SK-N-SH treated with all-trans-retinoic acid at 6 μM for 48 hours (cell line): ENCODE measurements at places on chromosomes 11 and 22.

DNA sequence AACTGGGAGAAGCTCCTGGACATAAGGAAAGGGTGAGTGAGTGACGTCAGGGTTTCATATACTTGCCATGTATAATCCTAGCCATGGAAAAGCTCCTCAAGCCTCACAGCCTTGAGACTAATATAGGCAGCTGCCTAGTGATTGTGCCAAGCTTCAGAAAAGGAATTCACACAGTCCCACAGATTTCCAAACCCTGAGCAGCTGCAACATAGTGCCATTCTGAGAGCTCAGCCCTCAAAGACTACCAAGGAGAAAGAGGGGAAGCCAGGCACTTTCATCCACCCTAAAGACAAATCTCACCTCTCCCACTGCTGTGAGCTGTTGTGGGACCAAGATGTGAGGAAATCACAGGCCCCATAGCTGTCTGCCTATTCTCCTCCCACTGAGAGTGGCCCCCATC lies 707.9 kb upstream of the ANO5 start:
- ATAC-seq, result no peak

- ATAC-seq, result no peak
These were observed 263.0 kb downstream of the OPCML start for GRCh38 chr11:133269267-133269666.

GRCh38 chr11:113168354-113169342 lies 145.7 kb upstream of the TTC12 start:
- no peak for ATAC-seq

- no peak for ATAC-seq
These were observed 62.3 kb downstream of the BTG4 start for GRCh38 chr11:111449696-111450479.

GRCh38 chr22:25070956-25071355 lies 118.4 kb downstream of the KIAA1671 start:
- ATAC-seq, result no peak

DNA sequence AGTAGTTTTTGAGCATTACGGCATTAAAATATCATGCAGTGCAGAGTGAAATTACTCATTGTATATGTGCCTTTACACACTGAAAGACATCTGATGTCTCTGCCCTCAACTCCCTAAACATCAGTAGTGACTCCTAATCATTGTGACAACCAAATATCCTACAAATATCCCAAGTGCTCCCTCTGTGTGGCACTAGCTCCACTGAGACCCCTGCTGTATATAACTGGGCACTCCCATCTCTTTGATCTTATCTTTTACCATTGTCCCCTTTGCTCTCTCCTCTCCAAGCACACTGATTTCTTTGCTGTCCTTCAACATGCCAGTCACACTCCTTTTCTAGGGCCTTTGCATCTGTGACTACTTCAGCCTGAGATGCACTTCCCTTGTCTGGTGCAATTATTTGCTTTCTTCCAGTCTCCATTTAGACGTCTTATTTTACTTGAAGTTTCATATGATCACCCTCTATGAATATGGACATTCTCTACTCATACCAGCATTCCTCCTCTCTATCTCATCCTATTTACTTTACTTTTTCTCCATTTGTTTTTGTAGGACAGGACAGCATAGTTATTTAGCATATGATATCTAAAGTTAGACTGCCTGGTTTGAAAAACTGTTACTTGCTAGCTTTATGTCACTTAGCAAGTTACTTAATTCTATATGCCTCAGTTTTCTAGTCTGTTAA lies 2.4 kb downstream of the SLC5A12 start:
- no peak for ATAC-seq

DNA sequence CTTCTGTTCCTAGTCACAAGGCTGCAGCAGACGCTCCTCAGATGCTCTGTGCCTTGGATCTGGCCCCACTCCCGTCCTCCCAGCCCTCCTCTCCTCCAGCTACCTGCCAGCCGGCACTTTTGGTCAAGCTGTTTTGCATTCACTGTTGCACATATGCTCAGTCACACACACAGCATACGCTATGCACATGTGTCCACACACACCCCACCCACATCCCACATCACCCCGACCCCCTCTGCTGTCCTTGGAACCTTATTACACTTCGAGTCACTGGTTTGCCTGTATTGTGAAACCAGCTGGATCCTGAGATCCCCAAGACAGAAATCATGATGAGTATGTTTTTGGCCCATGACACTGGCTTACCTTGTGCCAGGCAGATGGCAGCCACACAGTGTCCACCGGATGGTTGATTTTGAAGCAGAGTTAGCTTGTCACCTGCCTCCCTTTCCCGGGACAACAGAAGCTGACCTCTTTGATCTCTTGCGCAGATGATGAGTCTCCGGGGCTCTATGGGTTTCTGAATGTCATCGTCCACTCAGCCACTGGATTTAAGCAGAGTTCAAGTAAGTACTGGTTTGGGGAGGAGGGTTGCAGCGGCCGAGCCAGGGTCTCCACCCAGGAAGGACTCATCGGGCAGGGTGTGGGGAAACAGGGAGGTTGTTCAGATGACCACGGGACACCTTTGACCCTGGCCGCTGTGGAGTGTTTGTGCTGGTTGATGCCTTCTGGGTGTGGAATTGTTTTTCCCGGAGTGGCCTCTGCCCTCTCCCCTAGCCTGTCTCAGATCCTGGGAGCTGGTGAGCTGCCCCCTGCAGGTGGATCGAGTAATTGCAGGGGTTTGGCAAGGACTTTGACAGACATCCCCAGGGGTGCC lies 109.8 kb downstream of the BCR start:
- ATAC-seq, result peak; percentile 82

DNA sequence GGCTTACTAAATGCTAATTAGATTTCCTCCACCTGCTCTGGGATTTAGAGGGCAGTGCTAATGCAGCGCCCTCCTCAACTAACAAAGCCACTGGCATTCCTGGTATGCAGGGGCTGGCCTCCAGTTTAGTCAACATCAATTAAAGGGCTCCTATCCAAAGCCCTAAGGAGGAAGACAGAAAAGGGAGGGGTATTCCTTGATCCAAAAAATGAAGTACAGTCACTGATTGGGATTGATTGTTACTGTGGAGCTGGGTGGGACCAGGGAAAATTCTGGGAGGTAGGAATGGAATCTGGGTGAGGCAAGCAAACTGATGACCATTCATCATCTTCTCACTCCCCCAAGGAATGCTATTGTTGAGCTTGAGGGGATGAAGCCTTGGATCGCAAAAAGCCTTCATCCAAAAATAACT lies 52.2 kb downstream of the GAB2 start:
- peak; percentile 93 for ATAC-seq

- no peak for ATAC-seq
These were observed 39.9 kb upstream of the RAB1B start for GRCh38 chr11:66228521-66228920.
